ENCODE measurements at places on chromosomes 7 and 10.

GRCh38 chr10:116596062-116596461, 5.3 kb downstream of the PNLIPRP1 start:
- DNase-seq: no peak

- DNase-seq: peak; percentile 32
Observed at GRCh38 chr10:30736685-30737232, 107.2 kb upstream of the LYZL2 start.

GRCh38 chr10:110214371-110214826, 7.0 kb downstream of the MXI1 start:
- DNase-seq: no peak

GRCh38 chr10:14365266-14365665, 34.5 kb upstream of the FRMD4A start:
- no peak for DNase-seq

DNA sequence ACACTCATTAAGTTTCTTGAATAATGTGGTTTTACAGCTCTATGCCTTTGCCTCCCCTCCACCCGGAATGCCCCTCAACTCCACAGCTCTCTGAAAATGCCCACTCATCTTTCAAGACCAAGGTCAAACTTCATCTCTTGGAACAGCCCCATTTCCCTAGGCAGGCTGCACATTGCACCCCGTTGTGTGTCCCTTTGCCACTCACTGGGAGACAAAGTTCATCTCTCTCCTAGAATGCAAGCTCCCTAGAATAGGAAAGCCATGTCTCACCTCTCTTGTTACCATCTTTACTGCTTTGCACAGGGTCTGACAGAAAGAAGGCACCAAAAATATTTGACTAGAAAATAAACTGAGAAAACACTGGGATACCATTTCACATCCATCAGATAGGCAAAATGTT, 33.3 kb downstream of the UBE2H start:
- DNase-seq: no peak

DNA sequence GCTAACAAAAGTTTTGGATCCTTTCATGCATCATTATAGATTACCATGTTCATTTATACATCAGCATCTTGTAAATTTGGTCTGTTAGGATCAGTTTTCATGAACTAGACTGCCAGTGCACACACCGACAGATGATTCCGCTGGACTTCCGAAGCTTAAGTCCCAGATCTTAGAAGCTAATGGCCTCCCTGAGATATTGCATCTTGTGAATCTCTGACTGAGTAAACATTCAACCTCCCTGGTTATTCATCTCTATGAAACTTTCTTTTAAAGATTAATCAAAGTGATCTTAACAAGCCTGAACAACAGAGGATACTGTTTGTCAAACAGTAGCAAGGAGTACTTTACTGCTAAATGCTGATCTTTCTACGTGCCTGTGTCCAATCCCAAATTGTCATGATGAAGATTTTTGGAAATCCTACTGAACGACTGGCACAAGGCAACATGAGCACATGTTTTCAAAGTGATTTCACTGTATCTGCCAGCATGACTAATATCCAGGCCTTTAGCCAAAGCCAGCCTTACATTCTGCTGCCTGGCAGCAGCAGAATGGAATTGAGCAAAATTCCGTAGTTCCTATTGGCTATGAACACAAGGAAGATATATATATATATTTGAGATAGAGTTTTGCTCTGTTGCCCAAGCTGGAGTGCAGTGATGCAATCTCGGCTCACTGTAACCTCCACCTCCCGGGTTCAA, 91.3 kb upstream of the ANK3 start:
- DNase-seq: no peak

DNA sequence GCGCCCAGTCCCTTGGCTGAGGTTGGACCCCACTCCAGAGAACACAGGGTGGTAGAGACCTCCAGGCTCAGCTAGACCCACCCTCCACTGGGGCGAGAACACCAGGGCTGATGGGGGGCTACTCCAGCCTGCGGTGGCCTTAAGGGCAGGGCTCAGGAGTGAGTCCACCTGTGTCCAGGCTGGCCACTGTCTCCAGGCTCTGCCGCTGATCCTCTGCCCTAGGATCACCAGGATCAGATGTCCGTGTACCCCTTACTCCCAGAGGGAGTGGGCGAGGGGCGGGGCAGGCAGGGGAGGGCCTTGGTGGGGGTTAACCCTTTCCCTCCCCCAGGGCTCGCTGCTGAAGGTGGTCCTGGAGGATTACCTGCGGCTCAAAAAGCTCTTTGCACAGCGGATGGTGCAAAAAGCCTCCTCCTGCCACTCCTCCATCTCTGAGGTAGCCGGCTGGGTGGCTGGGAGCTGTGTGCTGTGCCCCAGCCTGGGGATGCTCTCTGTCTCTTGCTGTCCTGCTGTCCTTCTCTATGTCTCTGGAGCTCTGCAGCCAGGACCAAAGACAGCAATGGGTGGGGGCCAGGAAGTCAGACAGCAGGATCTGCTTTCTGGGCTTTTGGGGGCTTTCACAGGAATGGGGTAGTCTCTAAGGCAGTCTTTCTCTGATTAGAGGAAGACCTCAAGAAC, 38.0 kb downstream of the PSAP start:
- no peak for DNase-seq

GRCh38 chr7:127953423-127954356, 77.5 kb downstream of the LRRC4 start:
- DNase-seq: no peak

DNA sequence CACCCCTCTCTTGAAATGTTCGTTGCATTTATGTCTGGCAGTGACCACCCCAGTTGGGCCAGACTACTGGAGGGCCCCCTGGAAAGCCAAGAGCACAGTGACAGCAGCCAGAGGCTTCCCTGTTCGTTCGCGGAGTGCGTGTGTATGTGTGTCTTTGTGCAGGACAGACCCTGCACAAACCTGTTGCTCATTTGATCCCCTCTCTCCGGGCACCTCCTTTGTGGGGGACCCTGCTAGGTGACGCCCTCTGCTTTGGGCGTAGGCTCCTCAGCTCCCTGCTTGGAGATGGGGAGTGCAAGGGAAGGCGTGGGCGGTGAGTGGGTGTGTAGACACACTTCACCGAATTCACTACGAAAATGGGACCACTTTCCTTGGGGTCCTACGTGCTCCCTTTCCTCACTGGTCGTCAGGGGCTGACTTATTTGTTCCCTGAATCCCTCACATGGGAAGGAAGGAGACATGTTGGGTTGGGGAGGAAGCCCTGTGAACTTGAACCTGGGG, 38.7 kb downstream of the AGAP3 start:
- DNase-seq: no peak

DNA sequence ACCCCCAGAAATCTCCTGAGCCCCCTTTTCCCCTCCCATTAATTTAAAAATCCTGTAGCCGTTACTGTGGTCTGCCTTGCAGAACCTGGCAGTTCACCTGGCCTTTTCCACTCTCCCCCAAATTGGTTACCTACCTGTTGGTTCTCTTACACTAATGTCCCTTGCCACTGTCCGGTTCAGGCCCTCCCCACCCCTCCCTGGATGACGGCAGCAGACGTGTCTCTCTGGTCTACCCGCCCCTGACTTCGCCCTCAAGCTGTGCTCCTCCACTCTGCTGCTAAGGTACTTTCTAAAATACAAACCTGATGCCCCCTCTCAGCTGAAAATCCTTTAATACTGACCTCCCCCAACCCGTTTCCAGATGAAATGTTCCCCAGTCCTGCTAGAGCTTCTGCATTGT, 15.6 kb upstream of the SH3PXD2A start:
- DNase-seq: no peak

- DNase-seq: no peak
Observed at GRCh38 chr7:92634924-92635519, 44.8 kb upstream of the FAM133B start.

GRCh38 chr7:105353752-105354328, 34.9 kb downstream of the SRPK2 start:
- no peak for DNase-seq

DNA sequence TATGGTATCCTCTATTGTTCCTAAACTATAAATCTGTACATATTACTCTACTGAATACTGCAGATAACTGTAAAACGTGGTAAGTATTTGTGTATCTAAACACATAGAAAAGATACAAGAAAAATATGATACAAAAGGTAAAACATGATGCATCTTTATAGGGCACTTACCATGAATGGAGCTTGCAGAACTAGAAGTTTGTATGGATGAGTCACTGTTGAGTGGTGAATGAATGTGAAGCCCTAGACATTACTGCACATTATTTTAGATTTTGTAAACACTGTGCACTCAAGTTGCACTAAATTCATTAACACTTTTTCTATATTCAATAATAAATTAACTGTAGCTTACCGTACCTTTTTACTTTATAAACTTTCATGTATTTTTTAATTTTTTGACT, 357.5 kb downstream of the ZWINT start:
- DNase-seq: no peak

GRCh38 chr10:21031232-21031795, 134.2 kb upstream of the NEBL start:
- no peak for DNase-seq

GRCh38 chr10:6229746-6230145, 27.0 kb downstream of the PFKFB3 start:
- DNase-seq: no peak

DNA sequence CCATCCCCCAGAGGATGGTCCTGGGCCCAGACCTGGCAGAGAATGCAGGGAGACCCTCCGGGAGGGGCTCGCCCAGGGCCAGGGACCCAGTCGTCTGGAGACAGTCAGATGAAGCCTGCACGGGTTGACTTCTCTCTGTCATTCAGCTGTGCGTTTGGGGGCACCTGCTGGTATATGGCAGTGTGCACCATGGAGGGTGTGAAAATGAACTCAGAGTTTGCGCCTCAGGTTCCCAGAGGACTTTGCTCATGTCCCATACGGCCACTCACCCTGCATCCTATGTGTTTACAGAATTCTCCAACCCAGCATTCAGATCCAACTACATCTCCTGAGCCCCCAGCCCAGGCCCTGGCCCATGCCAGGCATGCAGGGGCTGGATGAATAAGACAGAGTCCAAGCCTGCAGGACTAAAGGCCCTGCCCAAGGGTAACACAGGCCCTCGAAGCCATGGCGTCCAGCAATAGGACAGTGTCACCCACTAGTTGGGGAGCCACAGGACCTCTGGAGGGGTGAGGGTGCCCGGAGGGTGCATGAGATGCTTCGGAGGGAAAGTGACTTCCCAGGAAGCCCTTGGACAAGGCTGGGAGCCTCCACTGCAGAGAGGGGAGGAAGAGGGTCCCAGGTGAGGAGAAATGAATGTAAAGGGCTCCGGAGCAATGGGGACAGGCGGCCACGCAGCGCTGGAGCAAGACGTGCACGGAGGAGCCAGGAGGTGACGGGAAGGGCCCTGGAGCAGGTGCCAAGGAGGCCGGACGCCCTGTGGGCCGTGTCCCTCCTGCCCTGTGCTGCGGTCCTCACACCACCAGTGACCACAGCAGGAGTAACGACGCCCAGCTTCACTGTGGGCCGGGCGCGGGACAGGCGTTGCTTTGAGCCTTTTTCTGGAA, 36.3 kb downstream of the CALML3 start:
- no peak for DNase-seq

GRCh38 chr7:26073041-26073440, 79.0 kb upstream of the NFE2L3 start:
- no peak for DNase-seq

GRCh38 chr10:21889477-21890275, 113.9 kb downstream of the DNAJC1 start:
- no peak for DNase-seq

DNA sequence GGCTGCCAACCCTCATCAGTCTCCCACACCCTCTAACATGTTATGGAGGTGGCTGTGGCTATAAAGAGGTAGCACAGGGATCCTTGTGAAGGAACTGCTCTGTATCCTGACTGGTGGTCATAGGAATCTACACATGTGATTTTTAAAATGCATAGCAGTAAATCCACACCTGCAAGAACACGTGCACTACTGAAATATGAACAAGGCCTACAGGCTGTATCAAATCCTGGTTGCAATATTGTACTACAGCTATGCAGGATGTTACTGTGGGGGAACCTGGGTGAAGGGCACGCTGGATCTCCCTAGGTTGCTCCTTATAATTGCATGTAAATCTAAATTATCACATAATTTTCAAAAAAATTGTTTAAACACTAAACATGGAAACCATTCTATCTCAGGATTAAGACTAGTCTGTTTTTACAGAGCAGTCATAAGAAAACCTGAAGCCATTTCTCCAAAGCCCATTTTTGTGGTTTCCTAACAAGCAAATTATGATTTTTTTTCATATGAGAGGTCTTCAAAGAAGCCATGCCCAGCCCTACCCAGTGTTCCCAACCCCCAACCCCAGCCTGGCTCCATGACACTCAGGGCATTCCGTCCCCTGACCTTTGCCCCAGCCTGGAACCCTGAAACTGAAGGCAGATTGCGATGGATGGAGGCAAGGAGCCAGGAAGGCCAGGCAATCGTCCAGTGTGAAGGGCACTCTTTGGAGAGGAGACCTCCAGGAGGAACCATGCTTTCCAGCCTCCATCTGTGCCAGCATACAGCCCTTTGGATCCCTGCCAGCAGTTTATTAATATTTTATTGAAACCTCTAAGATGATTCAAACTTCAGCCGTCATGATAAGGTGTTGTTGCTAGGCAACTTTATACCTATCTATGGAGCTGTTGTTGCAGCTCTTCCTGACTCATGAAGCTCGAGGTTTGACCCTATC, 161.0 kb downstream of the GRID1 start:
- no peak for DNase-seq
